NCI-H2081 (cell line): ENCODE measurements at places on chromosomes 12 and 14.

DNA sequence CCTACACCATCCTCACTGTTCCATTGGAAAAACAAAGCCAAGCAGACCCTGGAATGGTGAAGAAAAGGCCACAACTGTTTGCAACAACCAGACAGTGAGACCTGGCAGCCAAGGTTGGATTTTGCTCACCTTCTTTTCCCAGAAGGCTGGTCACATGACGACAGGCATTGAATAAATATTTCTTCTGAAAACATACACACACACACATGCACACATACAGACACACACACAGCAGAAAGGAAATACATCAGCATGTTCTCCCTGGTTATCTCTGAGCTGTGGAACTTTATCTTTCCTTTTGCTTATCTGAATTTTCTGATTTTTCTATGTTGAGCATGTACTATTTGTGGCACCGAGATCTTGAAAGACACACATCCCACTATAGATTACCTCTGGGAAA is 38.0 kb upstream of the CCDC60 start:
- no peak for DNase-seq

GRCh38 chr14:93263416-93263815 is 56.4 kb downstream of the UBR7 start:
- DNase-seq: no peak

DNA sequence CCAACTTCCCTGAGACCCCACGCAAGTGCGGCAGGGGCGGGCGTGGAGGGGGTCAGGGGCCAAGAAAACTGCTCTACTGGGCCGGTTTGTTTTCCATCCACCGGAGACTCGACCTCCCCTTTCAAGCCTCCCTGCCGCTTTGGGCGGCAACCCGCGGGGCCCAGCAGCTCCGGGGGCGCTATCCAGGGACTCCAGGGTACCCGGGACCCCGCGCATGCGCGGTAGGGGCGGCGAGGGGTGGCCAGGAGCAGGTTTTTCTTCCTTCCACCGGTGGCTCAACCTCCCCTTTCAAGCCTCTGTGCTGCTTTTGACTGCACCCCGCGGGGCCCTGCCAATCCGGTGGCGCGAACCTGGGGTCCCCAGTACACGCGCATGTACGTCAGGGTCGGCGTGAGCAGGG is 323.5 kb downstream of the ALG10 start:
- no peak for DNase-seq

DNA sequence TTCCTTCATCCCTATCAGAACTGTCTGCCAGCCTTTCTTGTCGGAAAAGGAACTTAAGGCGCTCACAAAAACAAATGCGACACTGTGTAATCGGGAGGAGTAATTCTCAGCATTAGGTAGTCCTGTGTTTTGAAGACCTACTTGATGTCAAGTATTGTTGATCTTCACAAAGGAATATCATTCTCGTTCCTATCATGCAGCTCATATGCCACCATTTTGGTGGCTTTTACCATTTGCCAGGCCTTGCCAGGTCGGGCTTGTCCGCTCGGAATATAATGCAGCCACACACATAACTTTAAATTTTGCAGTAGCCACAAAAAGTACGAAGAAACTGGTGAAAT is 903 bp upstream of the PPP4R3A start:
- DNase-seq: peak; percentile 40

GRCh38 chr12:86600664-86601231 is 344.6 kb upstream of the MGAT4C start:
- no peak for DNase-seq

GRCh38 chr12:25677232-25677937 is 124.3 kb upstream of the LMNTD1 start:
- no peak for DNase-seq

DNA sequence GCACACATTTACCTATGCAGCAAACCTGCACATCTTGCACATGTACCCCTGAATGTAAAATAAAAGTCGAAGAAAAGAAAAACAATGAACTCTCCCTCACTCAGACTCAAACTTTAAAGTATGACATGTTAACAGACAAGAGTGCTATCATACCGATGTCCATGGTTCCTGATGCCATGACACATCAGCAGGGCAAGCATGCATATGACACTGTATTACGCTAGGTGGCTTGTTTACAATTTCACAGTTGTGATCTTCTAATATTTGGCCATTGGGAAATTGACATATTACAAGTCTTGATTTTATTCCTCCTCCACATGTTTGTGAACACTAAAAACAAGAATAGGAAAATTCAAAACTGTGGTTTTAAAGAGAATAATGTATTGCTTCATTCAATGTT is 126.6 kb downstream of the ADAMTS20 start:
- no peak for DNase-seq

DNA sequence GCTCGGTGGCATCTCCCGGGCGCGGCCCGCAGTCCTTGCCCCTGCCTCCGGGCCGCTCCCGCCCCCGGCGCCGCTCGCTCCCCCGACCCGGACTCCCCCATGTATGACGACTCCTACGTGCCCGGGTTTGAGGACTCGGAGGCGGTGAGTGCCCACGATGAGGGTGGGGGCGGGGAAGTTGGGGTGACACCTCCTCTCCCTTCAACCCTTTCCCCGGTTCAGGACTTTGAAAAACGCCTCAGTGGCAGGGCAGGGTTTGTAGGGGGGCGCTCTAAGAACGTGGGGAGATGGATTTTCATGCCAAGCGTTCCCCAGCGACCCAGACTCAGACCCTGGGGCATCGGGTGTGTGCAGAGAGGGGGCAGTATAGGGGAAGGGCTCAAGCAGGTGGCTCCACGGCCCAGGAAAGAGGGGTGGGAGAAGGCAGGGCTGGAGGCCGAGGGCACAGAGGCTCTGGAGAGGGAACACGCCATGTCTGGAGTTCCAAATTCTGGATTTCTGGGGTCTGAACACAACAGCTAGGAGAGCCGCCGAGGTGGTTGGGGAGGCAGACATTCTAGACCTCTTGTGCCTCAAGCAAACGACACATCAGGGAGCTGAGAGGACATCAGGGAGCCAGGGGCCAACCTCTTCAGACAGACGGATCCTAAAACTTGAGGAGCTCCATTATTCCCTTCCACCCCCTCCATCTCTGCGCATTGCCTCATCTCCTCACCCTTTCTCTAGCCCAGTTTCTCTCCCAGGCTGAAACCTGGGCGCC is 715 bp downstream of the CACNB3 start:
- DNase-seq: no peak

GRCh38 chr12:54526812-54527630 is 22.4 kb upstream of the PDE1B start:
- DNase-seq: peak; percentile 13

DNA sequence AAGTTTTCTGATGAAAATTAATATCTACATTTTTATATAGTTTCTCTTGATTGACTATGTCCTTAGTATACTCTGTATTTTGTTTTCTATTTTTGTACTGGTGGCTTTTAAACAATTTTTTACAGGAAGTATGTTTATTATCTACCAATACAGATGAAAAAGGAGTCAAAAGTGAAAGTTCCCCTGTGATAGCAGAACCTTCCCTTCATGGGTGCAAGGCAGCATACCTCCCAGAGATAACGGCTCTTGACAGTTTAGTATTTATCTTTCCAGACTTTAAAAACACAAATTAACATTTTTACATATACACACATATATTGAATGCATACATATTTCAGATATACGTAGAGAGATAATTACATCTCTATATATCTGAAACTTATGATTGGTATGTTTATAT is 17.1 kb upstream of the FAM234B start:
- DNase-seq: no peak

GRCh38 chr12:104823985-104824461 is 134.1 kb downstream of the SLC41A2 start:
- no peak for DNase-seq

GRCh38 chr12:9340422-9341259 is 132.4 kb upstream of the PZP start:
- DNase-seq: no peak

DNA sequence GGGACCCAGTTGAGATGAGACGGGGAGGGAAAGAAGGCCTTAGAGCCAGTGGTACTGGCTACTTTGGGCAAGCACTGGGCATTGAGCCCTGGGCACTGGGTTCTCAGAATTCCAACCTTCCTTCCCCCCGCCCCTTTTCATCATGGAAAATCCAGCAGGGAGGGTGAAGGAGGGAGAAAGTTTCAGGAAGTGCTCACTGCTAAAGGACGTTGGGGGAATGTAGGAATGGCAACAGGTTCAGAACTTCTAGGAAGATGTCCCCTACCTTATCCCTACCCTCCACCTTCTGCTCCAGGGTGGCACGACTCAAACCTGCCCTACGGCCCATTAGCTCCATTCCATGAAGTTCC is 4.2 kb upstream of the TNS2 start:
- no peak for DNase-seq

- no peak for DNase-seq
Observed at GRCh38 chr12:116712458-116713303, 25.2 kb downstream of the SPRING1 start.

- no peak for DNase-seq
Observed at GRCh38 chr12:25637752-25638151, 84.7 kb upstream of the LMNTD1 start.

DNA sequence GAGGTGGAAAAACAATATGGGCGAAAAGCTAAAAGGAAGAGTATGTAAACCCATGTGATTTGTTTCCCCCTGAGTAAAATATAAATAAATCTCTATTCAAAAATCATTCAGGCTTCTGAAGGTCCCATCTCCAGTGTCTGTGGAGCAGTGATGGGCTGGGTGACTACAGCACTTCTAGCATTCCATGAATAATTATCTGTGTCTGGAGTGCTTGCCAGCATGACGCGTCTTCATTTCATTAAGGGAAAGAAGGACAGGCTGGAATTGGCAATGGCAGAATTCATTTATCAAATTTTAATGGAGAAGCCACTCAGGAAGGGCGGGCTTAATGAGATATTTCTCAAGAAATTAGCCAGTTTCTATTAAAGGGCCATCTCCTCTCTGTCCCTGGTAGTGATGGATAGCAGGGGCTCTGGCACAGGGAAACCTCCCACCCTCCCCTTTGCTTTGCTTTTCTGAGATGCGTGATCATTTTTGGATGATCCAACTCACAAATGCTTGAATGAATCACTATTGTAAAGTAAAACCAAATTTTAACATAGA is 916.3 kb upstream of the SEL1L start:
- no peak for DNase-seq

GRCh38 chr12:4943067-4943937 is 33.6 kb downstream of the KCNA1 start:
- no peak for DNase-seq

- no peak for DNase-seq
Observed at GRCh38 chr12:52655720-52656124, 3.7 kb upstream of the KRT2 start.

DNA sequence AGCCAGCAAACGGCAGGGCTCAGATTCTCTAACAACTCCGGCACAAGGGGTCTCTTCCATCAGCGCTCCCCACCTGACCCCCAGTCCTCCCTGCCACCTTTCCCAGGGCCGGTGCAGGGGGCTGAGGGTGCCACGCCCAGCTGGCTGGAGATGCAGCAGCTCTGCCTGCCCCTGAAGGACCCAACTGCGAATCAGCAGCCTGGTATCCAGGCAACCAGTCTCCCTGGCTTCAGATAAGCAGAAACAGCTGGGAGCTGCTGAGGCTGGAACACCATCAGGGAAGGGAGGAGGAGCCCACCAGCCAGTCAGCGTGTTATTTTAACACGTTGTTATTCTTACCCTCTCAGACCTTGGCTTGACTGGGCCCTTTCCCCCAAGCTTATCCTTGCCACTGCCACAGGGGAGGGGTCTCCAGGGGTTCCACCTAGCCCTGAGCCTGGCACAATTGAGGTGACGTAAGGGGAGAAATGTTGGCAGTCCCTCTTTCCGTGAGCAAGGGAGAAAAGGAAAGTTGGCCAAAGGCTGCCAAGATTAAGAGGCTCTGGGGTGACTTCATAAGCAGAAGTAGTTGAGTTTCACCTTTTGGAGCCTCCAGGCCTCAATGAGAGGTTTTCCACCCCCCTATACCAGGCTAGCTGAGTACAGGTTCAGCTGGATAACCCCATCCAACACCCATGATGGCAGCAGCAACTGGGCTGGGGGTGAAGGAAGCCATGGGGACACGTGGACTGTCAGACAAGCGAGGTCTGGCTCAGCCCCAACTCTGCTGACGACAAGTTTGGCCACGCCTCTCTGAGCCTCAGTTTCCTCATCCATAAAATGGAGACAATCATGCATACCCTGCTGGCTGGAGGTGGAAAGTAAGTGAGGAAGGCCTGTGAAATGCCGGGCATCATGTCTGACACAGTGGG is 91.1 kb downstream of the IRF2BPL start:
- DNase-seq: peak; percentile 37

GRCh38 chr12:100651694-100652093 is 78.2 kb downstream of the GAS2L3 start:
- no peak for DNase-seq

DNA sequence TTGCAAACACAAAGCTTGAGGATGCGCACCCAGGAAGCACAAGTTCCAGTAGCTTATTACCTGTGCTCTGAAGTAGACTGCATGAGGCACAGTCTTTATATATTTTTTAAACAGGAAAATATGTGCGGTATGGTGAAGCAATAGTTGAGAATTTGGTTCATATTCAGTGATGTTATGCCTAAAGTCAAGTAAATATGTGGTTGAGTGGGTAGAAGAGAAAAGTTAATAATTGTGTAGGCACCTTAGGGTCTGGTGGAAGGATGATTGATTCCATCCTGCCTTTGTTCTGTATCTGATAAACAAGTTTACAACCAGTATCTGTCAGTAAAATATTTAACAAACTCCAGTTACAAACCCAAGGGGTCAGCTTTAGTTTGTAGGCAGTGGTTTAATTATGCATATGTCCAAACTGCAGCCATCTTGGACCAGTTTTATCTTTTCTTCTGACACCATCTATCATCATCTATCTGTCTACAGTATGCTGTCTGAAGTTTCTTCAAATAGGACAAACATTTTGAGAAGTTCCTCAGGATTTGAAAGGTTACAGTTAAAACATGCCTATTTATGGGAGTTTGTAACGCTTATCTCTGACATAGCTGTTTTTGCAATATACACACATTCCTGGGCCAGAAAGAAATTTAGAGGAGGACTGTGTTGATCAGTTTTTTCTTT is 10.8 kb downstream of the SINHCAF start:
- DNase-seq: no peak

DNA sequence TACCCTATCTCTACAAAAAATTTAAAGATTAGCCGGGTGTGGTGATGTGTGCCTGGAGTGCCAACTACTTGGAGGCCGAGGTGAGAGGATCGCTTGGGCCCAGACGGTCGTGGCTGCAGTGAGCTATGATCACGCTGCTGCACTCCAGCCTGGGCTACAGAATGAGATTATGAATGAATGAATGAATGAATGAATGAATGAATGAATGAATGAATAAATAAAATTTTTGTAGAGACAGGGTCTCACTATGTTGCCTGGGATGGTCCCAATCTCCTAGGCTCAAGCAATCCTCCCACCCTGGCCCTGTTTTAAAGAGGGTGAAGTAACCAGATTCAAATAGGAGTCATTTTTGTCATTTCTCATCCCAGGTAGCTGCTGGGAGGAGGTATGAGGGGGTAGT is 176.2 kb upstream of the HIF1A start:
- DNase-seq: no peak

DNA sequence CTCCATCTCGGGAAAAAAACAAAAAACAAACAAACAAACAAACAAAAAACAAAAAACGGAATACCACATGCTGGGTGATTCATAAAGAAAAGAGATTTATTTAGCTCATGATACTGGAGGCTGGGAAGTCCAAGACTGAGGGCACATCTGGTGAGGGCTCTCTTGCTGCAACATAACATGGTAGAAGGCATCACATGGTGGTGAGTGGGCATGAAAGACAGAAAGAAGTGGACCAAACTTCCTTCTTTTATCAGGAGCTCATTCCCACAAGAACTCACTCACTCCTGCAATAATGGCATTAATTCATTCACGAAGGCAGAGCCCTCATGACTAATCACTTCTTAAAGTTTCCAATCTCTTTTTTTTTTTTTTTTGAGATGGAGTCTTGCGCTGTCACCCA is 8.0 kb upstream of the LGMN start:
- no peak for DNase-seq
